ENCODE measurements at places on chromosomes 3 and 15.

- DNase-seq, result no peak
Observed at GRCh38 chr3:54936561-54936960, 8.7 kb upstream of the LRTM1 start.

DNA sequence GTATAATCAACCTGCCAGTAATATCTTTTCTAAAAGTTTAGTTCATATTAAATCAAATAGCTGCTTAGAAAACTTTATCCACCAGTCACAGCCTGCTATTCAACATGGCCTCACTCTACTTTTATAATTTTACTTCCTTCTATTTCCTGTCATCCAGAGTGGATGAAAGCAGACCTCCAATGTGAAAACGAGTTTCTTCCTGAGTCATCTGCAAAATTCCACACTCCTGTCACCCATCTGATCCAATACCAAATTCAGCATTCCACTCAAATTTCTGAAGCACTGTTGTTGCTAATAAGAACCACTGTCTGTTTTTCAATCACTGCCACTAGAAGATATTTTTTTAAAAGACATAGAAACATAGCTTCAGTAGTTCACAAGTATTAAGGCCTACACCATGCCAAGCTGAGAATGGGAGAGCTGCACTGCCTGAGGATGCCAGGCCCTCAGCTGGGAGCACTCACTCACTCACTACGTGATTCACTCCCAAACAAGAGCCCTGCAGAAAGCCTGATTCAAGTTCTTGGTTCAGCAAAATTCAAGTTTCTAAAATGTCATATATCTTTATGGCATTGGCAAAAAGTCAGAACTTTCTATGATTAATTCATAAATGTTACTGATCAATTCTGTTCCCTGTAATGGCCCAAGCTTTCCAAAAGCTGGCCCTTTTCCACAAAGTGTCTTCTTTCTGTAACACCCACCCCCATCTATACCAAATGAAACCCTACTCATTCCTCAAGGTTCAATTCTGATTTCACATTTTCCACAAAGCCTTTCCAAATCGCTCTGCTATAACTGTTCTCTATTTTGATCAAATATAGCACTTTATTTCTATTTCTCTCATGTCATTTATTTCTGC lies 82.9 kb downstream of the FSIP1 start:
- DNase-seq, result no peak

- no peak for DNase-seq
Observed at GRCh38 chr3:20456511-20456910, 270.5 kb upstream of the SGO1 start.

GRCh38 chr3:155517903-155518302 lies 224.4 kb upstream of the STRIT1 start:
- no peak for DNase-seq
